ENCODE measurements at places on chromosomes 12 and 14. TPM values are rescaled to one million over a fixed set of nuclear protein-coding genes. Genes with fewer than 3 reads are reported as not detected.

Gene MYH6
- total RNA-seq, result 1.0 TPM

Gene TMEM63C
- total RNA-seq, result 0.50 TPM

Gene C14orf39
- not detected for total RNA-seq

Gene GYS2
- not detected for total RNA-seq

Gene TBC1D30
- total RNA-seq, result 0.26 TPM

Gene RNU4-1
- total RNA-seq, result 780 TPM

Gene PPP1R1A
- not detected for total RNA-seq

Gene TAS2R50
- 1.1 TPM for total RNA-seq

Gene CFL2
- 7.4 TPM for total RNA-seq

Gene LALBA
- total RNA-seq, result not detected

Gene SAMD4A
- total RNA-seq, result 1.7 TPM

Measured in activated CD8-positive, alpha-beta memory T cell treated with anti-CD3 and anti-CD28 coated beads, Interleukin-2, amount 10 ng/mL, durations not matched to agents 7 days and 5 days (primary cell).